ENCODE measurements at places on chromosomes 1 and 21.

DNA sequence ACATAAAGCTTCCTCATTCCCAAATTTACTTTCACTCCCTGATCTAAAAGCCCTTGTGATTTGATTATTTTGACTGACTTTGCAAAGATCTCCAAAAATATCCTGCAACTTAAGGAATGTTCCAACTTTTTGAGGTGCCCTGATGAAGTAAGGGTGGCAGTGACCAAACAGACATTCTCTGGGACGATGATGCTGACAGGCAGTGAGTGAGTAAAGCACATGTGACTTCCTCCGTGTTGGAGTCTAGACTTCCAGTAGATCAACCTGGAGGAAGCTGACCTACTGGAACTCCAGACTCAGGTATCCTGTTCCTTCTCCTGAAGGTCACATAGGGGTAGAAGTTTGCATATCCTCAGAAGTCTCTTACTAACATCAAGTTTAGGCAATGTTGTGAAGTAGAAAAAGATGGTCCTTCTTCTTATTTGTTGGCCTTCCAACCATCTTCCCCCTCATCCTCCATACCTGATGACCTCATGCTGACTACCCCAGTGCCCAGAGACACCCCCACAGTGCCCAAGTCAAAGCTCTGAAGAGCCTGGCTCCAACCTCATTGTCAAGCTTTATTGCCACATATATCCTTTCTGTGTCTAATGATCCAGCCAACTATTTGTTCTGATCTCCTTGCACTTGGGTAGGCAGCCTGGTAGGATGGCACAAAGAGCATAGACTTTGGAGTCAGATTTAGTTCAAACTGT lies 16.0 kb downstream of the TNFSF4 start:
- H3K4me3 ChIP-seq: no peak overlapping the region
- DNase-seq: no peak
- no peaks in the 10 kb centered on the region for H3K36me3 ChIP-seq
- peaks cover 5% of the 10 kb centered on the region for H3K4me1 ChIP-seq

- DNase-seq: no peak
- no peak overlapping the region for H3K27ac ChIP-seq
- H3K4me1 ChIP-seq: peaks cover 8% of the 10 kb centered on the region
- no peak overlapping the region for H3K4me3 ChIP-seq
- H3K36me3 ChIP-seq: no peaks in the 10 kb centered on the region
These were observed 5.6 kb upstream of the HNRNPU start for GRCh38 chr1:244869950-244870349.

DNA sequence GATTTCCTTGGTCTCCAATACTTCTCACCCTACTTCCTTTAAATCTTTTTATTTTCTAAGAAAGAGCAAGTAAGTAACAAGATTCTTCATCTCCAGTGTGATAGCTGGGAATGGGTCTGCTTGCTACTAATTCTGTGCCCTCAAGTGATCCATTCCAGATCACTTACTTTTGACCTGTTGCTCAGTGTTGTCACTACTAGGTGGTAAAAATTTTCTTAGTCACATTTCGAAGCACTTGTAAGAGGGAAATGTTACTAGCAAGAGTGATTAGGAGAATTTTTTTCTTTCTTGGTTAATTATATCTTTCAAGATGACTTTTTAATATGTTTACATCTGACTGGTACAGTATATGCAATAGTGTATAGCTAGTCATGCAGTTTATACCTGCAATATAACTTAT lies 2.2 kb downstream of the UBAP2L start:
- H3K36me3 ChIP-seq: peaks cover 17% of the 10 kb centered on the region
- H3K4me3 ChIP-seq: no peak overlapping the region
- no peak for DNase-seq
- no peaks in the 10 kb centered on the region for H3K27me3 ChIP-seq
- no peak overlapping the region for H3K27ac ChIP-seq
- peaks cover 25% of the 10 kb centered on the region for H3K4me1 ChIP-seq

GRCh38 chr1:171772312-171772711 lies 9.1 kb upstream of the METTL13 start:
- no peaks in the 10 kb centered on the region for H3K4me1 ChIP-seq
- DNase-seq: no peak
- no peaks in the 10 kb centered on the region for H3K36me3 ChIP-seq
- H3K27ac ChIP-seq: no peak overlapping the region
- H3K4me3 ChIP-seq: no peak overlapping the region

DNA sequence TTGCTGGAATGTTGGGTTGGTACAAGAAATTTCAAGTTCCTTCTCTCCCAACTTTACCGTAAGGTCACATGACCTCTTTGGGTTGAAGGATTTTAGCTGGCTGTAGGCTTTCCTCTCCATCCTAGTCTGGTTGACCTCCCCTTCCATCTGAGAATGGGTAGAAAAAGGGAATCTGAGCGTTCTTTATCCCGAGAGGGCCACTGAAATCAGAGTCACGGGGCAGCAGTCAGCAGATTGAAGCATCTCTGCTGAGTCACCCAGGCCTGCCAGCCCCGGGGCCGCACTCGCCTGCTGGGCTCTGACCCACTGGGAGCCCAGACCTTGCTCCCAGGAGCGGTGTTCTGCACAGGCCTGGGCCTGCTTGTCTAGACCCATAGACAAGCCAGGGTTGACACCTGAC lies 31.0 kb downstream of the TMCC2 start:
- peaks cover 4% of the 10 kb centered on the region for H3K4me1 ChIP-seq
- H3K27ac ChIP-seq: no peak overlapping the region
- no peaks in the 10 kb centered on the region for H3K36me3 ChIP-seq
- H3K27me3 ChIP-seq: no peaks in the 10 kb centered on the region
- DNase-seq: no peak

GRCh38 chr1:29196863-29197589 lies 15.3 kb upstream of the SRSF4 start:
- peaks cover 1% of the 10 kb centered on the region for H3K4me1 ChIP-seq
- H3K27ac ChIP-seq: no peak overlapping the region
- H3K4me3 ChIP-seq: no peak overlapping the region
- H3K27me3 ChIP-seq: no peaks in the 10 kb centered on the region
- H3K36me3 ChIP-seq: peaks cover 15% of the 10 kb centered on the region

GRCh38 chr1:25550155-25550506 lies 6.7 kb downstream of the LDLRAP1 start:
- peaks cover 7% of the 10 kb centered on the region for H3K36me3 ChIP-seq
- no peaks in the 10 kb centered on the region for H3K27me3 ChIP-seq
- H3K4me1 ChIP-seq: peaks cover 73% of the 10 kb centered on the region
- H3K4me3 ChIP-seq: no peak overlapping the region
- H3K27ac ChIP-seq: peak overlapping the region; percentile 86

GRCh38 chr1:194813096-194813495 lies 1626.7 kb upstream of the B3GALT2 start:
- no peaks in the 10 kb centered on the region for H3K4me1 ChIP-seq
- no peaks in the 10 kb centered on the region for H3K27me3 ChIP-seq
- H3K36me3 ChIP-seq: no peaks in the 10 kb centered on the region
- H3K4me3 ChIP-seq: no peak overlapping the region
- DNase-seq: no peak

- H3K4me1 ChIP-seq: no peaks in the 10 kb centered on the region
- H3K36me3 ChIP-seq: peaks cover 12% of the 10 kb centered on the region
- H3K27me3 ChIP-seq: no peaks in the 10 kb centered on the region
- no peak for DNase-seq
- no peak overlapping the region for H3K4me3 ChIP-seq
These were observed 159.8 kb downstream of the TGFBR3 start for GRCh38 chr1:91725989-91726721.

DNA sequence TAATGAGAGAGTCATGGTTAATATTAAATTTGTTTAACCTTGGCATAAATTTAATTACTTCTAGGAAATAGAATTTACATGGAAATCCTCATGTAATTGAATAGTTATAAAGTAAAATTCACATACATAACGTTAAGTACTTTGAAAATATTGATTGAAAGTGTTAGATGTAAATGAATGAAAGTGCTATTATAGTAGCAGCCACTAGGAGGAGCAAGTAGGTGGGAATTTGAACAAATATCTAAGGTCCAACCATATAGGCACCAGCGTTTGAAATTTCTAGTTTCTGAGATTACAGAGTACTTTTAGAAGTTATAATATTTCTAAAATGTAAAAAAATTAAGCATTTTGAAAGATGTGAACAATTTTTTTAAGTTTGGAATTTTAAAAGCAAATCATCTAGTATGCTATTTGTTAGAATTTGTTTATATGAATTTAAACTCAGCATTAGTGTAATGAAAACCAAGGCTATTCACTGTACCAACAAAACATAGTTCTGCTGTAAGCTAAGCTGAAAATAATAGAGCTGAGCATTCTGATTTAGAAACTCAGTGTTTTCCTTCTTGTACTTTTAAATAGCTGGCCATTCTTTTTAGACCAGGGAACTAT lies 3.3 kb downstream of the B3GALT2 start:
- no peaks in the 10 kb centered on the region for H3K27me3 ChIP-seq
- no peak overlapping the region for H3K4me3 ChIP-seq
- no peak for DNase-seq
- H3K27ac ChIP-seq: no peak overlapping the region
- H3K36me3 ChIP-seq: no peaks in the 10 kb centered on the region

- no peaks in the 10 kb centered on the region for H3K36me3 ChIP-seq
- H3K4me1 ChIP-seq: no peaks in the 10 kb centered on the region
- no peak overlapping the region for H3K27ac ChIP-seq
- H3K4me3 ChIP-seq: no peak overlapping the region
These were observed 43.4 kb downstream of the C8A start for GRCh38 chr1:56898005-56898373.
